ENCODE measurements at places on chromosomes 16 and 17.

DNA sequence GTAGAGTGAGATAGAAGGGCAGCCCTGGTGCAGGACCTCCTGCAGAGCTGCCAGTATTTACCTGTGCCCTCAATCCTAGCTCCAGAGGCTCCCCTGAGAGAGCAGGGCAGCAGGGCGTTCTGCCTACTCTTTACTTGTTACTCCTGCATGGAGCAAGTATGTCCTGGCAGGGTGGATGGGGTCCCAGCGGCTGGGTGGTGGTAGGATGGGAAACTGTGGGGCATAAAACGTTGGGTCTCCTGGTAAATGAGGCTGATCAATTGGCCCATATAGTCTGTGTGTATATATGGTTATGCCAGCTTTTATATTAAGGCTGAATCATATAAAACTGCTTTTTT lies 192.0 kb downstream of the NTN1 start:
- no peak for DNase-seq

DNA sequence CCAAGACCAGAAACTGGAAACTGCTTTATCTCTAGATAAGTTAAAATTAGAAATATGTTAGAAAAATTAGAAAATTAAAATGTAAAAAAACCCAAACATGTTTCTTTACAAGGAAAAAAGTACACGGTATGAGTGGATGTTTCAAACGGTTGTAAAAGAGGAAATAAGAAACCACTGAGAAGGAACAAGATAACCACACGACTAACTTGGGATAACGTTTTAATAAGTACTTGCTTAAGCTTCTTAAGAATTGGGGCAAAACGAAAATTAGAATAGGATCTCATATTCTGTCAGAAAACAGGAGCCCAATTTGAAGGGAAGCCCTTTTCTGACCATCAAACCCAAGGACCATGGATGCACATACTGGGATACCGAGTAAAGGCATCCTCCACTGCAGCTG lies 31.0 kb downstream of the MBTPS1 start:
- DNase-seq: no peak

GRCh38 chr16:73390936-73391335 lies 343.0 kb upstream of the ZFHX3 start:
- DNase-seq: no peak

DNA sequence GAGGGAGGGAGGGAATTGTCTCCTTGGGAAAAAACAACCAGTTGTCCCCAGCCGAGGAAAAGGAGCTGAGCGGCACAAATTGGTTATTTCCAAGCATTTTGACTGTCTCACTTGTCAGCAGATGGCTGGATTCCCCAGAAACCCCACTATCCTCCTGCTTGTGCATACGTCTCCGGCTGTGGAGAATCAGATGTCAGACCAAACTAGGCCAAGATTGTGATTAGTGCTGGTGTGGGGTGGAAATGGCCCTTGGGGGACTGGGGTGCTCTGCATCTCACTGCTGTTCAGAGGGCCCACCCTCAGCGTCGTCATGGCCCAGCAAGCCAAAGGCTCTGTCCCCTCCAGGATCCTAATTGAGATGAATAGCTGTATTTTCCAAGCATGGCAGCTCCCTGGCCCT lies 131.7 kb upstream of the HSBP1 start:
- no peak for DNase-seq

GRCh38 chr17:71237903-71238538 lies 882.8 kb upstream of the SOX9 start:
- DNase-seq: no peak
